ENCODE measurements at places on chromosomes 16 and 17. TPM values are rescaled to one million over a fixed set of nuclear protein-coding genes. Genes with fewer than 3 reads are reported as not detected.

The CCL1 gene
- total RNA-seq, result not detected

The MMP28 gene
- 37.8 TPM for total RNA-seq

The TRAPPC2L gene
- 36.4 TPM for total RNA-seq

The C17orf50 gene
- total RNA-seq, result not detected

The KRTAP2-1 gene
- total RNA-seq, result not detected

The ANKFN1 gene
- under 0.01 TPM for total RNA-seq

The FLYWCH1 gene
- total RNA-seq, result 41.9 TPM

Data from tracheal epithelial cell (primary cell).